Activated T-helper 9 cell treated with anti-CD3 and anti-CD28 coated beads, Interleukin-2, amount 50 U/mL, for 16 hours (primary cell): ENCODE measurements at places on chromosomes 7 and 10.

GRCh38 chr7:12610899-12611298 lies 40.4 kb downstream of the SCIN start:
- no peak for DNase-seq

- no peak for DNase-seq
Measured at GRCh38 chr7:116511552-116512519, 12.3 kb downstream of the CAV2 start.

DNA sequence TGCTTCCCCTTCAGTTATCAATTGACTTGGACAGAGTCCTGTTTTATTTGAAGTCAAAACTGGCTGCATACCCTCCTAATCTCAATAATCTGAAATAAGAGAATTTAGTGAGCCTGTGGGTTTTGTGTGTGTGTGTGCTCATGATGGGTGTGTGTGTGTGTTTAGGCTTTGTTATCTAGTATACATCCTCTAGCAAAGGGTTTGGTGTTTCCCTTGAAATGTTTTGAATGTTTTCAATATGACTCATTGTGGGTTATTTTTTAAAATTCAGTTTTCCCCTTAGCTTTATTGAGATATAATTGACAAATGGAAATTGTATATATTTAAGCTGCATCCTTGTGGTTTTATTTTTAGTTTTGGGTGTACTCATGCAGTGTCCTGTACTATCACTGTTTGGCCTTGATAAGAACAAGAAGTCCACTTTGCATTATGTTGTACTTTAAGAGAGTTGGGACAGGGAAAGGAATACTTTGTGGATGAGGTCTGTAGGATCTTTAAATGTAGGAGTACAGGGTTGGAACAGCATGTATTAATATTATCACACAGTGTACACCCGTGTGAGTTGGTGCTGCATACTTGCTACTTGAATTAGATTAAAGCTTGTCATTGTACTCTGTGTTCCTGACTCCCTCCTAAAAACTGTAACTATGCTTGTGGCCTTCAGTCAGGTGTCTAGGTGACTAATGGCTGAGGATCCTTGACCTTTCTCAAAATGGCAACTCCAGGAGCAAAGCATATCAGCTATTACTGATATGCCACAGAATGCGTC lies 58.3 kb downstream of the VCL start:
- DNase-seq, result no peak

GRCh38 chr7:120989257-120990220 lies 1.0 kb downstream of the CPED1 start:
- DNase-seq, result no peak

- DNase-seq, result no peak
Measured at GRCh38 chr7:41955451-41955850, 252.6 kb upstream of the INHBA start.

DNA sequence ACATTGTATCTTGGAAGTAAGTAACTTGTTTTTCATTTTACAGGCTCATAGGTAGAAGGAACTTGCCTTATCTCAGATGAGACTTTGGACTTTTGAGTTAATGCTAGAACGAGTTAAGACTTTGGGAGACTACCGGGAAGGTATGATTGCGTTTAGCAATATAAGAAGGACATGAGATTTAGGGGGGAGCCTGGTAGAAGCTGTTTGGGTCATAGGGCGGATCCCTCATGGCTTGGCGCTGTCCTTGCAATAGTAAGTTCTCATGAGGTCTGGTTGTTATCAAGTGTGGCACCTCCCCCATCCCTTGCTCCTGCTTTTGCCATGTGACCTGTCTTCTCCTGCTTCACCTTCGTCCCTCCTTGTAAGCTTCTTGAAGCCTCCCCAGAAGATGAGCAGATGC lies 110.3 kb downstream of the MKX start:
- no peak for DNase-seq

GRCh38 chr7:41529831-41530230 lies 173.1 kb downstream of the INHBA start:
- DNase-seq, result no peak

DNA sequence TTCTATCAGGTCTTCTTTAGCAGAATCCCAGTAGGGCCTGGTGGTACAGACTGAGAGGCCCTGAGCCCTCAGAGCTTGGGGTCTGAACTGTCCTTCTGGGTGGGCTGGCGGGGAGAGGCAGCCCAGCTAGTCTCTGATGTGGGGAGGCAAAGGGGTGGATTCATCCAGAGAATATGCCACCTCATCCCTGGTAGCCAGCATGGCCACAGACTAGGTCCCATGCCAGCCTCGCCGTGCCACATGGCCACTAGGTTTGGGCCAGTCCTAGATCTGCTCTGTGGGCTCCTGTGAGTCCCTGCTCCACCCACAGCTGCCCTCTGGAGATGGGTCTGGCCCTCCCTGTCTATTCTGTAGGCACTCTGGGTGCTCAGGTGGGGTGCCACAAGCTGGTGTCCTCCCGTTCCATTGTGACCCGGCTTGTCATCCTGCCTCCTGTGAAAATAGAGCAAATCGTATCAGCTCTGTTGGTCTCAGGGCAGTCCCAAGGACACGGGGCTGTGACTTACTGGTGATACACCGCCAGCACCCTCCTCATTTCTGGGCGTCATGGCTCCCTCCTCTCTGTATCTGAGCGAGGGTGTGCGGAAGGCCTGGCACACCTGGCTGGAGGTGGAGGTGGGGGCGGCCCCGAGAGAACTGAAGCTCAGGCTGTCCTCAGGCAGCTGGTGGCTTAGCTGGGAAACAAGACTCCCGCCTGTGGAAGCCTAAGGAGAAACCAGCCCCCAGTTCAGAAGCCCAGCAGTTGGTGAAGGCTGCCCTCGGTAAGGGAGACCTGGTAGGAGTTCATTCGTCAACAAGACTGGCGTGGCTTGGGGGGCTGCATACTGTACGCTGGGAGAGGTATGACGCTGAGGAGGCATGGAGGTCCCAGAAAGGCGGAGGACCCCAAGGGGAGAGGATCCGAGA lies 33.3 kb downstream of the UNC5B start:
- DNase-seq, result no peak
